Stimulated activated CD4-positive, alpha-beta T cell treated with anti-CD3 and anti-CD28 coated beads, Interleukin-12 subunit alpha, Interleukin-12 subunit beta, amount 100 ng/mL, for 4 hours (primary cell): ENCODE measurements at places on chromosomes 1 and 21.

- no peak for DNase-seq
Measured at GRCh38 chr1:3415260-3416090, 39.0 kb upstream of the ARHGEF16 start.

DNA sequence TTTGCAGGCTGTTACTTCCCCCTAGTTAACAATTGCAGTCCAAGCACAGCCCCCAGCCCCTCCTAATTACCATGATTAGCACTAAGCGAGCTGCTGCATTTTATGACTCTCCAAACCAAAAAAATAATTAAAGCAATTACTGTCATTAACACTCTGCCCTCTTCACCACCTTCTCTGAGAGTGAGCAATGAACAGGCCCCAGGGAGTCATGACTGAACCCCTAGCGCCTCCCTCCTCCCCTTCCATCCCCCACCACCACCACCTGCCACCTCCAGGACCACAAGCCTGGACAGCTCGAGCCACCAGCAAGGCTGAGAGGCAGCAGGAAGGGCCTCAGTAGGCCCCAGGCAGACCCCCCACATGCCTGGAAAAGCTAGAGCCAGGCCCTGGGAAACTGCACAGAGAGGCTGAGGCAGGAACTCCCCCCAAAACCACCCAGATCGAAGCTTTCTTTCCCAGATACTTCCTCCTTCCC lies 35.5 kb upstream of the ZC3H12A start:
- DNase-seq: no peak

DNA sequence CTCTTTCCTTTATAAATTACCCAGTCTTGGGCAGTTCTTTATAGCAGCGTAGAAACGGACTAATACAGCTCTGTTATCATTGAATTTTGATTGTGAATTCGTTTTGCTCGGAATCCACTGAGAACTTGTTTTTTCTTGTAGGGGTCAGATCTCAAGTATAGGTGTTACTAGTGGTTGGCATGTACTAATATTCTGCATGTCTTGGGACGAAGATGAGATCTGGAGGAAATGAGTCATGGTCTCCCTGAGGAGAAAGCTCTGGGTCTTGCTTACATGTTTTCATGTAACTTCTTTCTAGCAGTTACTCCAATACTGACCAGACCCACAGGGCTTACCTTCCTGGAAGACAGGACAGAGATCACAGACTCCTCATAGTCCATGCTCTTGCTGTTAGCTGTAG lies 30.3 kb downstream of the ZSCAN20 start:
- no peak for DNase-seq

DNA sequence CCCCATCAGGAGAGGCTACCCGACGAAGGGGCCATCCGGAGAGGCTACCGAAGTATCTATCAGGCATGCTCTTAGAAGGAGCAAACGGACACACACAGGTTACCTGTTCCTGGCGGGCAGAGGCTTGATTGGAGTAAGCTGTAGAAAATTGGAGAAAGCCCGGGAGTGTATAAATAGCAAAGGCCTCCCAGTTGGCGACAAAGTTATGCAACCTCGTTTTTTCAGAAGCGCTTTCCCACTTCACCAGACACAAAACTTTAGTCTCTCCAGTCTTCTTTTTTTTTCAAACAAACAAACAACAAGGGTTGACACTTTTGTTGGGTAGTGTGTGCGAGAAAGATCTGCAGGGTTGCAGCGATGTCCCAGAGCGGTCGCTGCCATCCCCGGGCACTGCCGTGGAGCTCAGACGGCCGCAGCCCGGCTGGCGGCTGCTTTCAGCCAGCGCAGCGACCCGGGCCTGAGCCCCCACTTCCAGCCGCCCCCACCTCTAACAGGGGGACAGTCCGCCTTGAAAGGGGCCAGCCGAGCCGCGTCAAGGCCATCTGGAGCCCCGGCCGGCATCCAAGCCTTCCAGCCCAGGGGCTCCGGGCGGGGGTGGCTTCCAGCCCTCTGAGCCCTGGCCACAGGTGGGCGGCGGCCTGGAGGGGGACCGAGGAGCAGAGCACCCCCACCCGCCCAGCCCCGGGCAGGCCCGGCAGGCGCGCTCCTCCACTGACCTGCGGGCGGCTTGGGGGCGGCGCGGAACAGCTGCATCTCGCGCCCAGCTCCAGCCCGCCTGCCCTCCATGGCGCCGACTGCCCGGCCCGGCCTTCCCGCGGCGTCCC lies 616 bp downstream of the MCOLN3 start:
- no peak for DNase-seq

DNA sequence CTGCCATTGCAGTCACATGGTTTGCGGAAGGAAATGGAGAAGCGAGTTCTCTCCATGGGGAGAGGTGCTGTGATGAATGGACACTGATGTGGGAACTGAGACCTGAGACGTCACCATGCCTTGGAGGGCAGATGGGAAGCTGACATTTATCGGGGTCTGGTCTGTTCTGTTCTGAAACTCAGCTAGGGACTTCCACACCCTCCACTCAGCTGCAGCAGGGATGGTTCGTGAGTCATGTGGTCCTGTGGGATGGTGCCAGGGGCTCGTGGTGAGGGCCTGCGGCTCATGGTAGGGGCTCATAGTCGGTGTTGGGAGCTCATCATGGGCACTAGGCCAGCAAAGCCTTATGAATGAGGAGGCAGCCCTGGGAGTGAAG lies 6.1 kb downstream of the GPR137B start:
- no peak for DNase-seq
